Placental epithelial cell (primary cell): ENCODE measurements at places on chromosomes 4 and X. TPM values are rescaled to one million over a fixed set of nuclear protein-coding genes. Genes with fewer than 3 reads are reported as not detected.

Gene SPIN4
- 8.2 and 10.8 TPM in 2 replicates for total RNA-seq

Gene AFP
- 2.3 TPM in 1 of 2 replicates, not detected in the other for total RNA-seq

Gene GPRASP1
- total RNA-seq: 1.3 and 3.9 TPM in 2 replicates

Gene PROM1
- under 0.01 TPM in 1 of 2 replicates, not detected in the other for total RNA-seq

Gene RBMX
- 131 and 189 TPM in 2 replicates for total RNA-seq

Gene MAGEE2
- total RNA-seq: not detected in 2 replicates

Gene DRD5
- not detected in 2 replicates for total RNA-seq

Gene CYTL1
- total RNA-seq: not detected in 2 replicates

Gene CXCL6
- total RNA-seq: 0.39 TPM in 1 of 2 replicates, not detected in the other

Gene RIBC1
- 1.6 TPM in 1 of 2 replicates, not detected in the other for total RNA-seq

Gene BBS7
- 10.2 and 20.7 TPM in 2 replicates for total RNA-seq

Gene SLC34A2
- 0.11 TPM in 1 of 2 replicates, not detected in the other for total RNA-seq

Gene KDR
- 0.33 and 16.1 TPM in 2 replicates for total RNA-seq
